ENCODE measurements at places on chromosomes 7 and 10. TPM values are rescaled to one million over a fixed set of nuclear protein-coding genes. Genes with fewer than 3 reads are reported as not detected.

The ABCB8 gene
- 14.9 TPM for total RNA-seq

The NT5C3A gene
- 32.0 TPM for total RNA-seq

The TMEM270 gene
- total RNA-seq, result not detected

The ZNF511 gene
- 24.1 TPM for total RNA-seq

The UPK3B gene
- 1.7 TPM for total RNA-seq

The SLC26A5 gene
- not detected for total RNA-seq

The CDC14C gene
- total RNA-seq, result not detected

The ZNF365 gene
- 3.4 TPM for total RNA-seq

The ANXA8L1 gene
- total RNA-seq, result 183 TPM

The EVX1 gene
- total RNA-seq, result not detected

All from tracheal epithelial cell (primary cell).